ENCODE measurements at places on chromosomes 3 and 15. TPM values are rescaled to one million over a fixed set of nuclear protein-coding genes. Genes with fewer than 3 reads are reported as not detected.

Gene CCR4
- not detected for polyA plus RNA-seq

Gene ACSBG1
- polyA plus RNA-seq = not detected

Gene GP9
- polyA plus RNA-seq = 4.3 TPM

Gene PLA1A
- not detected for polyA plus RNA-seq

Gene PLSCR4
- polyA plus RNA-seq = not detected

Gene SLC6A11
- polyA plus RNA-seq = not detected

Gene FRMD4B
- polyA plus RNA-seq = 0.05 TPM

Gene GORASP1
- 33.3 TPM for polyA plus RNA-seq

Gene GABPB1
- 31.4 TPM for polyA plus RNA-seq

Gene CHRNB4
- polyA plus RNA-seq = not detected

Gene GALNT15
- not detected for polyA plus RNA-seq

Gene DUOX1
- 1.4 TPM for polyA plus RNA-seq

Gene TEX55
- not detected for polyA plus RNA-seq

Gene IL17RD
- not detected for polyA plus RNA-seq

Gene HGD
- 0.24 TPM for polyA plus RNA-seq

Gene CAMKV
- not detected for polyA plus RNA-seq

Gene FBXO40
- 0.18 TPM for polyA plus RNA-seq

Gene CASR
- polyA plus RNA-seq = not detected

Gene FAM107A
- not detected for polyA plus RNA-seq

Gene JMJD7
- polyA plus RNA-seq = 15.6 TPM

All from IgD-negative memory B cell (primary cell).